Stimulated activated CD8-positive, alpha-beta memory T cell treated with anti-CD3 and anti-CD28 coated beads, Interleukin-7, amount 100 ng/mL, for 1 hour (primary cell): ENCODE measurements at places on chromosomes 11 and 22.

DNA sequence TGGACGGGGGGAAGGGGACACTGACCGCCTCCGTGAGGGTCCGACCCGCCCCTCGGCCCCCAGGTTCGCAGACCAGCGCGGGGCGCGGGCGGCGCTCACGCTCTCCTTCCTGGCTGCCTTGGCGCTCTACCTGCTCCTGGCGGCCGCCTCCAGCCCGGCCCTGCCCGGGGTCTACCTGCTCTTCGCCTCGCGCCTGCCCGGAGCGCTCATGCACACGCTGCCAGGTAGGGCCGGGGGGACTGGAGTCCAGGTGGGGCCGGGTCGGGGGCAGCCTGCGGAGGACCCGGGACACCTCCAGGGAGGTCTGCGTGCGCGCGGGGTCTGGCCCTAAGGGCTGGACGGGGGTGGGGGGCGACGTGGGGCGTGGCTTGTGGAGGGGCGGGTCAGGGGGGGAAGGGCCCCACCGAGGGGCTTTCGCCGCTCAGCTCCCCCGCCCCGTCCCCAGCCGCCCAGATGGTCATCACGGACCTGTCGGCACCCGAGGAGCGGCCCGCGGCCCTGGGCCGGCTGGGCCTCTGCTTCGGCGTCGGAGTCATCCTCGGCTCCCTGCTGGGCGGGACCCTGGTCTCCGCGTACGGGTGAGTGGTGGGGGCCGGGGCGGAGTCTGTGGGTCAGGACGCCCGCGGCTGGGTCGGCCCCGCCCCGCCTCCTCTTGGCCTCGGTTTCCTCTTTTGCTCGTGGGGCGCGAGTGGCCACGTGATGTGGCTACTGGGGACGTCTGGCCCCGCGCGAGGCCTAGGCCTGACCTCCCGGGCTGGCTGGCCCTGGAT is 19.9 kb downstream of the PHLDA2 start:
- no peak for DNase-seq

GRCh38 chr22:37121887-37122591 is 12.5 kb upstream of the TMPRSS6 start:
- peak; percentile 78 for DNase-seq

DNA sequence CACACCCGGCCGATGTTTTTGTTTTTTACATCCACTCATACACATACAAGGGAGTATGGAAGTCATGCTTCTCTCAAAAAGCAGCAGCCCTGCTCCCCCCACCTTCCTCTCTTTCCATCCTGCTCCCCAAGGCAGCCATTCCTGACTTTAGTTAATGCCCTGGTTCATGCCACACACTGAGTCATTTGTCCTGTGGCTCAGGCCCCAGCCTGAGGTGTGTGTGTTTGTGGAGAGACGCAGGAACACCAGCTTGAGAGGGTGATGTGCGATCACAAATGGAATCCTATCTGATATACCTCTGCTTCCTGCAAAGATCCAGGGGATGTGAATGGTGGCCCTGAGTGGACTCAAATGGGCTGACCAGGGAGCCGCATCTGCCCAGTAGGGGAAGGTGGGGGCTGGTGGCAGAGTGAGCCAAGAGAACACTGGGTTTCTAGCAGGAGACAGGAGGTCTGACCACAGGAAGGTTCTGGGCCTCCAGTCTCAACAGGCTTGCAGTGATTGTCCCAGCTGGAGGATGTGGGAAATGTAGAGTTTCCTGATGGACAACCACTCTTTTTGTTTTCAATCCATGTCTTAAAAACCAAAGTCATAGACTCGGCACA is 86.7 kb downstream of the OSBP2 start:
- DNase-seq: no peak

DNA sequence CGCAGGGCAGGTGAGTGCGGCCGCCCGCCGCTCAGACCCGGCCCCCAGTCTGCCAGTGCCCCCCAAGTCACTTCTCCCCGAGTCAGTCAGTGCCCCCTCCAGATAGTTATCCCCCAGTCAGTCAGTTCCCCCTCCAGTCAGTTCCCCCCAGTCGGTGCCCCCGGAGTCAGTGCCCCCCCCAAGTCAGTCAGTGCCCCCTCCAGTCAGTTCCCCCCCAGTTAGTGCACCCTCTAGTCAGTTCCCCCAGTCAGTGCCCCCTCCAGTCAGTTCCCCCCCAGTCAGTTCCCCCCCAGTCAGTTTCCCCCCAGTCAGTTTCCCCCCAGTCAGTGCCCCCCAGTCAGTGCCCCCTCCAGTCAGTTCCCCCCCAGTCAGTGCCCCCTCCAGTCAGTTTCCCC is 411 bp downstream of the PPP6R2 start:
- no peak for DNase-seq

GRCh38 chr11:124821995-124822730 is 22.0 kb upstream of the MSANTD2 start:
- DNase-seq: no peak

DNA sequence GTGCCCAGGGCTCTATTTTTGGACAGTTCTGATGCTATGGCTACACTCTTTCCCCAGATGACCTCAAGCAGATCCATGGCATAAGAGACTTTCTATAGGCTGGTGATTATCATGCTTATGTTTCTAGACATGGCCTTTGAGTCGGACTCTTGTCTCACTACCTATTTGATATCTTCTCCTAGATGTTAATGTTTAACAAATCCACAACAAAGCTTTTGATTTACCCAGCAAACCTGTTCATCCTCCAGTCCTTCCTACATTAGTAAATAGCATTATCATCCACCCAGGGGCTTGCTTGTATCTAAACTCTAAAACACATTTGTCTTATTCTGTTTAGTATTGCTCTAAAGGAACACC is 188.7 kb downstream of the CSNK2A3 start:
- DNase-seq: no peak

DNA sequence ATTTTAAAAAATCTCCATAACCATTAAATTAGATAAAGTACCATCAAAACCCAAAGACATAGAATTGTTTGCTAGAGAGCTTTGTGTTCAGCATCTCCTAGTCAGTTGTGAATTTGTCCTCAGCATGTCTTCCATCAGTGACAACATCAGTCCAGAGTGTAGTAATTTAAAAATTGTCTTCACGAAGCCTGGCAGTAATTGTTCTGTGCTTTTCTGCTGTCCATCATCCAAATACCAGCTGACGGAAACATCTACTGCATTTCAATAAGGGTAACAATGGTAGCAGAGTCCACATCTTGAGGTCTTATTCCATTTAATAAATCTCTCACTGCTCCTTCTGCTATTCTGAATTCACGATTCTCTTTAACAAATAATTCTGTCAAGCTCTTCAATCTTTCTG is 121.5 kb downstream of the ATXN10 start:
- DNase-seq: no peak

GRCh38 chr22:49483281-49483870 is 344.3 kb downstream of the BRD1 start:
- DNase-seq: no peak

DNA sequence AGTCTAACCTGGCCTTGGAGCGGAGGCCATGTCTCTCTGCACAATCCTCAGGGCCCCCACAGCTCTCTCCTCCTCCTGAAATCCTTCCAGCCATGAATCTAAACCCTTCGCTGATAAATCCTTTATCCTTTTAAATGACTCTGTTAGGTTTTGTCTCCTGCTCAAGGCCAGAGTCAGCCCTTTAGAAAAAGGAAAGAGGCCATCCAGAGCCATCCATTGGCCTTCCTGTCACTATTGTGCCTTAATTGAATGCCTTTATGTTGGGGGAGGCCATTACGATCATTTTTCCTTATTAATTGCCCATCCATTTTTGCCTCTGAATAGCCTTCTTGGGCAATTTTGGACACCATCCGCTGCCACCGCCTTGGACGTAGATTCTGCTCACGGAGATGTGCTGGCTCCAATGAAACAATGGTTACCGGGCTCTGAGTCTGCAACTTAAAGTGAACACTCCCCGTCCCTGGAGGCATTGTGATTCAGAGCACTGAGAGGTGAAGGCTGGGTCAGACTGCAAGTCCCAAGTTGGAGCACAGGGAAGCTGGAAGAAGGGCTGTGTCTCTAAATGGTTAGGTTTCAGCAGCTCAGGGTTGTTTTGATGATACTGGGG is 213.0 kb upstream of the E2F8 start:
- DNase-seq: no peak

GRCh38 chr11:61923166-61924063 is 6.0 kb upstream of the RAB3IL1 start:
- DNase-seq: no peak

- no peak for DNase-seq
These were observed 91.2 kb downstream of the CLPB start for GRCh38 chr11:72343006-72343756.

DNA sequence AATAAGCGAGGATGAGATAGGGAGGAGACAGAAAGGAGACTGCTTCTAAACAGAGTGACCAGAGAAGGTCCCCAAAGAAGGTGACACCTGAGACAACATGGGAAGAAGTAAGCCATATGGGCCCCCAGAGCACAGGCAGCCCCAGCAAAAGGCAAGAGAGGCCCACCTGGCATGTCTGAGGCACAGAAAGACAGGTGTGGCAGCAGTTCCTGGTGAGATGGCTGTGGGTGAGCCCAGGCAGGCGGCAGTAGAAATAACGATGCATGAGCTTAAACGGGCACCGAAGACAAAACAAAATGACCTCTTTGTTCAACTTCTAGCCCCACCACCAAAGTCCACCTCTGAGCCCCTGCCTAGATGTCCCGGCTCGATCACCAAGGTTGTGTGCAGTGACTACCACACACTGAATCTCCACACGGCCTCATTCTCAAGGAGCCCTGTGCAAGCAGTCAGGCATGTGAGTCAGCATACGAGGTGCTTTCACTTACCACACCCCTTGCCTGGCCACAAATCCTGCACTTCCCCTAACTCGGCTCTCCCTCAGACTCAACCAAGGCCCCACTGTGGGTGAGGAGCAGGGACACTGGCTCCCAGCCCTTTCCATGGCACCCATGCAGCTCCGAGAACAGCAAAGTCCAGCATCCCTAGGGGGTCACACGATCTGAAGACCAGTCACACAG is 77.6 kb downstream of the PACSIN2 start:
- no peak for DNase-seq

- DNase-seq: no peak
These were observed 162.3 kb upstream of the ARHGAP20 start for GRCh38 chr11:110874437-110875030.

- DNase-seq: no peak
These were observed 669.9 kb downstream of the BRD1 start for GRCh38 chr22:49157529-49158339.

GRCh38 chr11:130516554-130517505 is 68.4 kb downstream of the ADAMTS15 start:
- DNase-seq: no peak

DNA sequence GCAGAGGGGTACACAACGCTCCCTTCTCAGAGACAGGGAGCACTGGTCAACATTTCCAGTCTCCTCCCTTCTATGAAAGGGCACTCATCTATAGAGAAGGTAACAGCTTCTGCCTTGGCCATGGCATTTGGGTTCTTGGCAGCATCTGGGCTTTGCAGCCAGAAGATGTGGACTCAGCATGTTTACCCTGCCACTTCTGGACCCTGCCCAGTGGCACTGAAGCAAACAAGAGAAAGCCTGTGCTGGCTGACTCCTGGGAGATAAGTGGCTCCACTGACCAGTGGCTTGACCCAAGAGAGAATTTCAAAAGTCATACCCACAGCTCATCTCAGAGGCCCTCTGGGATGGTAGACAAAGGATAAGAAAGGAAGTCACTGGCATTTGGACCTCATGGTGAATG is 8.0 kb downstream of the CSNK2A3 start:
- no peak for DNase-seq

- DNase-seq: no peak
These were observed 29.6 kb downstream of the TMEM184B start for GRCh38 chr22:38243007-38243765.

DNA sequence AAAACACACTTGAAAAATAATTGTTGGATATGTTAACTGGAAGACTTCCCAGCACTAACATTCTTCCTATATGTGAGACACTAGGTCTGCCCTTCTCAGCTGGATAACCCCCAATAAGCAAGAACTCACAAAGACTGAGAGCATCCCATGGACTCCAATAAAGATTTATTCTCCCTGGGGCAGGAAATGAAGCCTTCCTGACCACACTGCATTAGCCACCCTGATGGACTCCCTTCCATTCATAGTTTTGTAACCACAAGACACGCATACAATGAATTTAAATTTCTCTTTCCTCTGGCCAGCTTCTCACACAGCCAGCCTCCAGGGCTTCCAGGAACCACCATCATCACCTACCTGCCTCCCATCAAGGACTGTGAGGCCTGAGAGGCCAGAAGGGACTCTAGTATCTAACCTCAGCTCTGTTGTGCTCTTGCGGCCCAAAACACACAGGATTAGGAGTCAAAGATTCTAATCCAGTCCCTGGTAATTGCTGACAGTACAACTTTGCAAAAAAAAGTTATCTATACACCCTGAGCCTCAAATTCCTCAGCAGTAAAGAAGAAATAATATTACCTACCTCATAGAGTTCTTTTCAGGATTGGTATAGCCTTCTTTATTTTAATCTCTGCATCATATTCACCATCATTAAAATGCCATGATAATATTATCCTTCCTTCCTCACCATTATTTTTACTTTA is 45.6 kb upstream of the GDPD4 start:
- no peak for DNase-seq

- no peak for DNase-seq
These were observed 174.4 kb downstream of the SWAP70 start for GRCh38 chr11:9838229-9838628.

DNA sequence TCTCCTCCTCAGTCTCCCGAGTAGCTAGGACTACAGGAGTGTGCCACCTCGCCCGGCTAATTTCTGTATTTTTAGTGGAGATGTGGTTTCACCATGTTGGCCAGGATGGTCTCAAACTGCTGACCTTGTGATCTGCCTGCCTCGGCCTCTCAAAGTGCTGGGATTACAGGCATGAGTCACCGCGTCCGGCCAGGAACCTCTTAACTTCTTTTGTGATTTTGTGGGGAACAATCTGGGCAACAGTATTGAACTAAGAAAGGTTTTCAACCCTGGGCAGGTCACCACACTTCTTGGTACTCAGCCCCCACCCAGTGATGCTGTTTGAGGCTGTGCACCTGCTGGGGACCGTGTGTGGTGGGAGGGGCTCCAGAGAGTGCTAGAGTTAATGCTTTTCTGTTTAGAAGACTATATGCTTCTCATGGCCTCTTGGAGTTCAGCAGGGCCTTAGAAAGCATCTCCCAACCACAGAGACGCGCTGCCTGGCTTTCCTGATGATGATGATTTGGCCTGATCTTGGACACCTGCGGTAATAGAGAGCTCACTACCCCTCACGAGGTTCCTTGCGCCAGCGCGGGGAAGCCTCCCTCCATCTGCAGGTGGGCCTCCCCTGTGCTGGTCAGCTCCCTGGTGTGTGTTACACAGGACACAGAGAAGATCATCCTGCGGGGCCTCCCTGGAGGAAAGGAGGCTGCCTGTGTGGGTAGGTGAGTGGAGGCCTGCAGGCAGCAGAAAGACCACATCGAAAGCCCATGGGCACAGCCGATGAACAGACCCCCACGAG is 1.2 kb downstream of the DENND6B start:
- DNase-seq: no peak
